ENCODE measurements at places on chromosomes 2 and 18. TPM values are rescaled to one million over a fixed set of nuclear protein-coding genes. Genes with fewer than 3 reads are reported as not detected.

The LOXHD1 gene
- 0.21 TPM for total RNA-seq

The APCDD1 gene
- 32.8 TPM for total RNA-seq

The DYNC1I2 gene
- total RNA-seq, result 82.4 TPM

The ANKRD36 gene
- total RNA-seq, result 72.7 TPM

The PMS1 gene
- total RNA-seq, result 16.9 TPM

DNA sequence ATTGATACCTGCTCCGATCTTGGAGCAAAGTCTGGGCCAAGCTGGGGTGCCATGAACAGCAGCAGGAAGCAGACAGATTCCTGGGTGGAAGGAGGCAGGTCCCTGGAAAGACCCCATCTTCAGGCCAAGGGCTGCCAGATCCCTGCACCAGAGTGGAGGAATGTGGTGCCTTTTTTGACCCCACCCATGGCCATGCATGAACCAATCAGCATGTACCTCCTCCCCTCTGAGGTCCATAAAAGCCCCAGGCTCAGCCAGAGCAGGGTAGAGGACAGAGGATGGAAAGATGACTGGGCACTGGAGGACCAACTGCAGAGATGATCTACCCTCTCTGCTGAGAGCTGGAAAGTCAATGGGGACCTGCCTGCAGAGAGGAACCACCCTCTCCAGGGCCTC is 34.4 kb upstream of the ID2 start:
- no peak for DNase-seq

DNA sequence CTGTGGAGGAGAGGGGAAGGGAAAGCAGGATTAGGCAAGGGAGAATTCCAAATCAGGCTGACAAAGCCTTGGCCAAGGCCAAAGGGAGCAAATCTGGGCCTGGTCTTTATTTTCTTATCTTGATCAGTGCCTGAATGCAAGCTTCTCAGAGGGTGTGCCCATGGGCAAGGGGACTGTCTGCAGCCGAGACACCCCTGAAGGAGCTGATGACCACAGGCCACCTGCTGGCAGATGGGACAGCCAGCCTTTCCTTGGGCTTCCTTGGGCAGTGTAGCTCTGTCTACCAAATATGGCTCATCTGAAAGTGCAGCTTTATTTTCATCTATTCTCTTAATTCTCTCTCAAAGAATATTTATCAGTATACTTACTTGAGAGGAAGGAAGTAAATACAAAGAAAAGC is 117.0 kb downstream of the PKP4 start:
- DNase-seq, result no peak
